ENCODE measurements at places on chromosomes 4 and X.

DNA sequence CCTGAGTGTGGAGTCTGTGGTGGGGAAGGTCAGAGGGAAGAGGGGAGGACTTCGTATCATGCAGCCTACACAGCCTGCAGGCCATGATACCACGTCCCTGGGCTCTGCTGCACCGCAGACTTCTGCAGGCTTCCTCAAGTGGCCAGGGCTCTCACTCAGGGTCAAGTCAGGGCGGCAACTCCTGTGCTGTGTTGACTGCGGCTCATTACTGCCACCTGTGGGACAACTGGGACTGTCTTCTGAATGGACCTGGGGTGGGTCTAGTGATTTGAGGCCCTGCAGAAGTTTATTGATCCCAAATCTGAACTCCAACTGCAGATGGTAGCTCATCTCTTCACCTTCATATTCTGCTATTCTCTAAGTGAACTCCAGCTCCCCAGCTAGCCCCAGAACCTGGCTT is 167.1 kb downstream of the NSUN7 start:
- peak; percentile 14 for DNase-seq

DNA sequence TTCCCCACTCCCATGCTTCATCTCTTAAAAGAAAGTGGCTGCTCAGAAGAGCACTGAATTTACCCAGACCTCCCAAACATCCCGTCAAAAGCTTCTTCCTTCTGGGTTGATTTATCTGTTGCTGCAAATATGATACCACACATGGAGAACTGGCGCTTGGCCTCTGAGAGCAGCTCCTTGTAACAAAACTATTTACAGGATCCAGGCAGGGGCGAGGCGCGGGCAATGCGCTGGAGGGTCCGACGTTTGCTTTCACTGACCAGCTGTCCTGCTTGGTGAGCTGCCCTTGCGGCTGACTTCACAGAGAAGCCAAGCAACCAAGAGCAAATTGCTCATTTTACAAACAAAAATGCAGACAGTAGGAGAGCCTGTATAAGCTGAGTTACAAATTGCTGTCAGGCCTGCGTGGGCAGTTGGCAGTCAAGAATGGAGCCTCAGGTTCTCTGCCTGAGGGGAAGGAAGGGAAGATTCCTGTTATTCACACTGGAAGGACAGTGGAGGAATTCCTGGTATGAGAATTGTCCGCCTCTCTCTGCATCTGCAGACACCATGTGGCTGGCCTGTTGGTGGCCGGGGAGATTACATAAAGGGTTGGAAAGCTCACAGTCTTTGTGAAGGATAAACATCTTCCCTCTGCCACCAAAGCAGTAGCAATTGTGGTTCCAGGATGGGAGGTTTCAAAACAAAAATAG is 192.2 kb upstream of the LEF1 start:
- no peak for DNase-seq

DNA sequence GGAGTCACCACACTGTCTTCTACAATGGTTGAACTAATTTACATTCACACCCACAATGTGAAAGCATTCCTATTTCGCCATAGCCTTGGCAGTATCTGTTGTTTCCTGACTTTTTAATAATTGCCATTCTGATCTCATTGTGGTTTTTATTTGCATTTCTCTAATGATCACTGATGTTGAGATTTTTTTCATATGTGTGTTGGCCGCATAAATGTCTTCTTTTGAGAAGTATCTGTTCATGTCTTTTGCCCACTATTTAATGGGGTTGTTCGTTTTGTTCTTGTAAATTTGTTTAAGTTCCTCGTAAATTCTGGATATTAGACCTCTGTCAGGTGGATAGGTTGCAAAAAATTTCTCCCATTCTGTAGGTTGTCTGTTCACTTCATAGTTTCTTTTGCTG is 519.1 kb downstream of the STPG2 start:
- no peak for DNase-seq

DNA sequence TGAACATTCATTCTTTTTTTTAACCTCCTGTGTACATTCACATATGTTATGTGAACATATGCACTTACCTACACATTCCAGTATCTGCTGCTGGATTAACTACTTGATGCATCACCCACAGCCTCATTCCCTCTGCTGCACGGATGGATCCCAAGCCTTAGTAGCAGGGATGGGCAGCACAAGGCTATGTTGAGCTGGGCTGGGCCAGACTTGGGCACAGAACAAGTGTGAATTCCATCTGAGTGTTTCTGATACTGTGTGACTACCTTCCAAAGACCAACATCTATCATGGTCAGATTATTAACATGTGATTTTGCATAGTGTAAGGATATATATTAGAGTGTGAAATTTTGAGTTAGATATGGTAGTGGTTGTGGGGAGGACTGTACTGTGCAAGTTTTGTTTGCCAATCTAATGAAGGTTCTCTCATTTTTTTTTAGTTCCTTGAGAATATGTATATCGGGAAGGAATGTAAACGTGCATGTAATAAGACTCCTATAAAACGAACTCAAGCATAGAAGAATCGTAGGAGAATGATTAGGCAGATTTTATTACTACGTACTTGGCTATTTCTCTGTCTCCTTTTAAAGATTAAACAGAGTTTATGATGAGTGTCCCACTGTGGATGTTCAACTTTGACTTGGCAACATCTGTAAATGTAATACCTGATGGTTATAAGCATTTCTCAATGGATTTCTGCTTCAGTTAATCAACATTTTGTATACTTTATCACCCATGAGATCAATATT is 23.4 kb upstream of the STBD1 start:
- no peak for DNase-seq

- DNase-seq, result no peak
Measured at GRCh38 chr4:176443117-176443516, 123.4 kb downstream of the SPCS3 start.

GRCh38 chr4:182150645-182151044 is 92.6 kb upstream of the TENM3 start:
- no peak for DNase-seq

GRCh38 chrX:119981286-119982070 is 37.9 kb upstream of the NKAP start:
- DNase-seq, result no peak

DNA sequence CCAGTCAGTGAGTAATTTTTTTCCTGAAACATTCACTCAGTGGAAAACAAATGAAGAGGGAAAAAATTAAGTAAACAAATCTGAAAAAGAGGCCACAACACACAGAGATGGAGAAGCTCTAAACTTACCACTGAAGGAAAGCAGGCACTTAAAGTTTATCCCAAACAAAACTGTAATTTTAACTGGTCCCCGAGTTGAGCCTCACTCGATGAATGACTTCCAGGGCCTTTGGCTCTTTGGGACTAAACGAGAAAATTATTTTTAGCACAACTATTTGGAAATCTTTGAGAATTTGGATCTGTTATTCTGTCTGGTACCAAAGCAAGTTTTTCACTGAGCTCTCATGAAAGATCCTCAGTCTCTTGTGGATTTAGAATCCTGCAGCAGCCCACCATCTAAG is at the start of gene C1QTNF7:
Gene C1QTNF7 (plus strand): TSS at position 333 of the 400 bp plus-strand sequence. CDS start 7,711 bp downstream, outside the sequence.
- DNase-seq, result no peak

- DNase-seq, result no peak
Measured at GRCh38 chr4:20646287-20646686, 54.0 kb upstream of the PACRGL start.

GRCh38 chrX:46575586-46575985 is 2.0 kb downstream of the CHST7 start:
- no peak for DNase-seq

- DNase-seq, result no peak
Measured at GRCh38 chr4:47801481-47802002, 36.3 kb downstream of the CORIN start.

GRCh38 chr4:167020410-167020809 is 213.9 kb downstream of the SPOCK3 start:
- DNase-seq, result no peak

DNA sequence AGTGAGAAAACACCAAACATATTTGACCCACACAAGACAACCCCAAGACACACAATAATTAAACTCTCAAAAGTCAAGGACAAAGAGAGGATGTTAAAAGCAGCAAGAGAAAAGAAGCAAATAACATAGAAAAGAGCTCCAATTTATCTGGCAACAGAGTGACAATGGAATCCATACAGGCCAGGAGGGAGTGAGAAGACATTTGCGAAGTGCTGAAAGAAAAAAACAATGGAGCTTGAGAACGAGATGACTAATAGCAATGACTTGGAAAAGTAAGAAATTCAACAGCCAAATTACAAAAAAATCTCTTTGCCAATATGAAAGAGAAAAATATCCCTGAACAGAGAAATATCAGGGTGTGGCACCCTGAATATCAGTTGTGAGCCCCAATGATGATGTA is 61.6 kb downstream of the MAD2L1 start:
- no peak for DNase-seq

GRCh38 chrX:97846718-97847237 is 963.1 kb downstream of the RPA4 start:
- DNase-seq, result no peak

DNA sequence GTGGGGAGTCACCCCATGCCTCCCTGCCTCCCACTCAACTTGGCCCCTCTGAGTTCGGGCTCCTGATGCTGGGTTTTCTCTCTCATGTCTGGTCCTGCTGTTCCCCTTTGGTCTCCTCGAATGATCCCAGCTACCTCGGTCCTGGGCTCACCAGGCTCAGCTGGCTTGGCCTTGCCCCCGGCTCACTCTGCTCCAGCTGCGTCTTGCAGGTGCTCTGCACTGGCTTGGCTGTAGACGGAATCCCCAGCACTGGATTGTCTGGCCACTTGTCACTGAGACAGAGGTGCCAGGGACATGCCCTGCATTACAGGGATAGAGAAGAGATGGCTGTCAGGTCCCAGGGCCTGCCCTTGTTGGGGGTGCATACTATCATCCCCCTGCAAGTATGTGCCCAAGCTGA is 41.6 kb upstream of the NYX start:
- no peak for DNase-seq

- DNase-seq, result no peak
Measured at GRCh38 chrX:37083880-37084279, 75.7 kb downstream of the FAM47C start.

GRCh38 chrX:68927178-68927577 is 98.4 kb downstream of the EFNB1 start:
- DNase-seq, result no peak

DNA sequence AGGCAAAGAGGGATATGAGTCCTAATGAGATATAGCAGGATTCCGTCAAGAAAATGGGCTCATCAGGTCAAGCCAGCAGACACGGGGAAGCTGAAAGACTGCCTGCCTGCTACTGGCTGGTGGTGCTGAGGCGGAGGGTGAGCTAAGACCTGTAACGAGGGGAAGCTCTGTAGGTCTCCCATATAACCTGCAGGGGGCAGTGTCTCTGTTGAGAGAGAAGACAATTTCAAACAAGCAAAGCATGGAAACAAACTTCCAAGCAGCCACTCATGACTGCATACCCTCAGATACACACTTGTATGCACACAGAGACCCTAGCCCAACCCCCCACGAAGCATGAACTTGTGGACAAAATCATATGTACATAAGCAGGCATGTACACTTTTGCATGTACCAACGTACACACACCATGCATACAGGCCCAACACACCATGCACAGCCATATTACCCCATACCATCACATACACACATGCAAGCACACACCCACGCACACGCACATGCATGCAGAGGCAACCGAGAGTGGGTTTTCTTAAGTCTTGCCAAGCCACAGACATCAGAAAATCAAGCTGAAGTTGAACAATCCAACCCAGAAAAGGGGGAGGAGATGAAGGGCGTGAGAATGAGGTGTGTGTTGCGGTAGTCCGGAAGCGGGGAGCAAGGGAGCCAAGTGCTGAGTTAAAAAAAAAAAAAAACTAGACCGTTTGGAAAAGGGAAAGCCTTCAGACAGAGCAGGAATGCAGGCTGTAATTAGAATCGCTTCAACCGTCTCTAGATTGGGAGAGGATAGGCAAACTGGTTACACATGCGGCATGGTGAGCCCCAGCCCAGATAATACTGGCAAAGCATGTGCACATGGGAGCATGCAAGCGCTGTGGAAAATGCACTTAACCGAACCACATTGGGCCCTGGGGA is 71.0 kb downstream of the PJA1 start:
- no peak for DNase-seq

GRCh38 chr4:41594432-41594831 is 56.5 kb downstream of the LIMCH1 start:
- no peak for DNase-seq

DNA sequence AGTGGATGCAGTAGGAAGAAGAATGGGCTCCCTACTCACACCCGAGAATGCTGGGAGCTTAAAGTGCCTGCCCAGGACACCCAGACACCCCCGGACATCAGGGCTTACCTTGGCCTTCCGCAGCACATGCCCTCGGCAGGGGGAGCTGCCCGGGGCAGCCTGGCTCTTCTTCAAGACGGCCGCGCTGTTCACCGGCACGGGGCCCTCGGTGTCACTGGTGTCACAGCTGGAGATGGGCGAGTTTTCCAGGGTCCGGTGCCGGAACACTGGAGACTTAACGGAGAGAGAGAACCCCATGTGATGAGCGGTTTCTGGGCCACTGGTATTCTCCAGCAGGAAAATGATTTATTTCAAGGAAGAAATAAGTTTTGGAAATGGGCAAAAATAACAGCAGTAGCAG is 170.9 kb downstream of the AFAP1 start:
- no peak for DNase-seq

DNA sequence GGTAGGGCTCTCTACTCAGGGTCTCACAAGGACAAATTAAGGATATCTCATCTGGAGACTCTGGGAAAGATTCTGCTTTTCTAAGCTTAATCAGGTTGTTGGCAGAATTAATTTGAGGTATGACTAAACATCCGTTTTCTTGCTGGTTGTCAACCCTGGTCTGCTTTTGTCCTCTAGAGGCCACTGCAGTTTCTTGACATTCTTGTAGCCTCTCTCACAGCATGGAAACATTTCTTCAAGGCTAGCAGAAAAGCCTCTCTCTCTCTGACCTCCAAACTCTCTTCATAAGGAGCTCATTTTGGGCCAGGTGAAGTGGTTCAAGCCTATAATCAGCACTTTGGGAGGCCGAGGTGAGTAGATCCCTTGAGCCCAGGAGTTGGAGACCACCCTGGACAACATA is 749.5 kb upstream of the PCDH7 start:
- DNase-seq, result no peak

- no peak for DNase-seq
Measured at GRCh38 chr4:57064120-57064519, 46.1 kb downstream of the IGFBP7 start.

- DNase-seq, result no peak
Measured at GRCh38 chr4:7861440-7861881, 78.2 kb downstream of the AFAP1 start.

DNA sequence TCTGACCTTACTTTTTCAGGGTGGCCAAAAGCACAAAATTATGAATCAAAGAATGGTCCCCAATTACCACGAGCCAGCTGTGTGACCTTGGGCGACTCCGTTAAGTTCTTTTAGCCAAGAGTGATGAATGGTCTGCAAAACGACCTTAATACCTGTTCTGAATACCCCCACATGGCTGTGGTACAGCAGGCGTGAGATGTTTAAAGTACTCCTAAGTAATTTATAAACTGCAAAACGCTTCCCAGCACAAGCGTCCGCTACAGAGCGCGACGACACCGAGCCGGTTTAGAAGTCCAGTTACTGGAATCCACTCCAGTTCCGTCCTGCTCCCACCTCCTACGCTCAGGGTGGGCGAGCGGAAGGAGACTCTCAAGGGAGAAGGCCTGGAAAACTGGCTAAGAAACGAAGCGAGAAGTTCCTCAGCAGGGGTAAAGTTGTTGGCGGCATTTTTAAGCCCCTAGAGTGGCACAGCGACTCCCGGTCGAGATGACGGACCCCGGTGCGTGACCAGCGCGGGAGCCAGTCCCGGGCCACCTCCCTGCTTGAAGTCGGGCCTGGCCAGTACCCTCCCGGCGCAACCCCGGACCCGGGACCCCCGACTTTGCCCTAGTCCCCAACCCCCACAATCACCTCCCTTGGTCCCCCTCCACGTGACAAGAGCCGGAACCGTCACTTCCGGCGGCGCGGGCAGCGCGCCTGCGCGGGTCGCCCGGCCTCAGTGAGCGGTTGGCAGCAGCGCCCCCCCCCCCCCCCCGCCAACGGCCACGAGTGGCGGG is 659 bp upstream of the BMP2K start:
- peak; percentile 79 for DNase-seq
